ENCODE measurements at places on chromosomes 7 and 10.

DNA sequence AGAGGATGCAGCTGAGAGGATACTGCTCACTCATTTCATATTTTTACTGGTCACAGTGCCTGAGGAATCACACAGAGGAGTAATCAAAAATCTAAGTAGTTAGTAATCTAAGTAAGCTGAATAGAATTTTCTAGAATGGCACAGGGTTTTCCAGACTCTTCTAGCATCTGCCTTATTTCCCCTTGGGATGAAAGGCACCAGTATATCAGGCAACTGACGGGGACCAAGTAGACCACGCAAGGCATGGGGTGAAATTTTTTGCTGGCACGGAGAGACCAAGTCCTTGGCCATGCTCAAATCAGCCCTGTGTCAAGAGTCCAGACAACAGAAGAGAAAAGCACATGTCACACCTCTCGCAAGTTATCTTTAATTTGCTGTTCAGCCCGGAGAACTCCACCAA is 14.2 kb downstream of the NCOA4 start:
- DNase-seq, result no peak

DNA sequence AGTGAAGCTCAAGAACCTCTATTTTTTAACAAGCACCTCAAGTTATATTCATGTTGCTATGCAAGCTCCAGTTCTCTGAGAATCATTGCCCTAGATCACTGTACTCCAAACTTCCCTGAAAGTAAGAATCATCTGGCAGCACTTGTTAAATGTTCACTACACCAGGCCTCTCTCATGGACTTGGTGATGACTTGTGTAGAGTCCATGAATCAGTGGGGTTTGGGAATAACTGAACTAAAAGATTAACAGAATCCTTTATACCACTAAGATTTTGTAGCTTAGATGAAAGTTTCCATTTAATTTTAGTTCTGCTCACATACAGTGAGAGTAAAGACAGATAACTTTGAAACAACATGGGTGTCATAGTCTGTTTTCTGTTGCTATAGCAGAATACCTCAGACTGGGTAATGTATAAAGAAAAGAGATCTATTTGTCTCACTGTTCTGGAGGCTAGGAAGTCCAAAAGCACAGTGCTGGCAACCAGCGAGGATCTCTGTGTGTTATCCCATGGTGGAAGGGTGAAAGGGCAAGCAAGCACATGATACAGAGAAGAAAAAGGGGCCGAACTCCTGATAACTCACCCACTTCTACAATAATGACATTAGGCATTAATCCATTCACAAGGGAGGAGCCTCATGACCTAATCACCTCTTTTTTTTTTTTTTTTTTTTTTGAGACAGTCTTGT is 27.9 kb upstream of the AOAH start:
- DNase-seq, result no peak

DNA sequence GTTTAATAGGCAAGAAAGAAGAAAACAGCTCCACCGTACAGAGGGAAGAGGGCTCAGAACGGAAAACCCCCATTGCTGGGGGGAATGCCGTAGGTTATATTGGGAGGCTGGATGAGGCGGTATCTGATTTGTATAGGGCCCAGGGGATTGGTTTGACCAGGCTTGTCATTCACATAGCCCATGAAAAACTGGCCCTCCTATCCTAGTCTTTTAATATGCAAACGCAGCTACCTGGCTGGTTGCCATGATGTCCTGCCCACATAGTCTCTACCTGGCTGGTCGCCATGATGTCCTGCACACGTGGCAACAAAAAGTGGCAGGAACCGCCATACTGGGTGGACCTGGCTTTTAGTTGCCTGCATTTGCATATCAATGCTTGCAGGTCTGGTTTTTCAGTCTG is 84.7 kb downstream of the AUTS2 start:
- DNase-seq, result no peak

DNA sequence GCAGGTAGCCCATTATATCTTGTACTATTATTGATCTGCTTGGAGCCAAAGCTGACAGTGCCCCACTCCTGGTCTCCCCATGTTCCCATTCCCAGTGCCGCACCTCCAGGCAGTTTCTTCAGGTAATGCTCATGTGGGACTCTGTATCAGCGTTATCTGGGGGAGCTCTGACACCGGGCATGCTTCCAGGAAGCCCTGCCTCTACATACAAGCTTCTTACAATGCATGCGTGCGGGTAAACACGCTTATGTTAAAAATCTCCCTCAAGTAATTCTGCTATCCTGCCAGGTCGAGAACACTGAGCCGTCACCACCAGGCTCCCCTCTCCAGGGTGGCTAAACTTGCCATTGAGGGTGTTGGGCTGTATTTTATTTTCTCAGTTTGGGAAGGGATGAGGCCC is 61.6 kb upstream of the LBX1 start:
- no peak for DNase-seq

GRCh38 chr7:80039251-80039884 is 95.3 kb upstream of the GNAI1 start:
- no peak for DNase-seq

- DNase-seq, result no peak
Observed at GRCh38 chr7:43768201-43768886, 9.9 kb downstream of the BLVRA start.

- DNase-seq, result no peak
Observed at GRCh38 chr7:47962262-47962661, 14.0 kb upstream of the PKD1L1 start.

GRCh38 chr10:128916383-128916782 is 550.7 kb upstream of the MGMT start:
- DNase-seq, result no peak

- DNase-seq, result no peak
Observed at GRCh38 chr7:24199978-24200377, 84.0 kb upstream of the NPY start.

GRCh38 chr7:46932676-46933424 is 649.1 kb downstream of the TNS3 start:
- peak; percentile 93 for DNase-seq

DNA sequence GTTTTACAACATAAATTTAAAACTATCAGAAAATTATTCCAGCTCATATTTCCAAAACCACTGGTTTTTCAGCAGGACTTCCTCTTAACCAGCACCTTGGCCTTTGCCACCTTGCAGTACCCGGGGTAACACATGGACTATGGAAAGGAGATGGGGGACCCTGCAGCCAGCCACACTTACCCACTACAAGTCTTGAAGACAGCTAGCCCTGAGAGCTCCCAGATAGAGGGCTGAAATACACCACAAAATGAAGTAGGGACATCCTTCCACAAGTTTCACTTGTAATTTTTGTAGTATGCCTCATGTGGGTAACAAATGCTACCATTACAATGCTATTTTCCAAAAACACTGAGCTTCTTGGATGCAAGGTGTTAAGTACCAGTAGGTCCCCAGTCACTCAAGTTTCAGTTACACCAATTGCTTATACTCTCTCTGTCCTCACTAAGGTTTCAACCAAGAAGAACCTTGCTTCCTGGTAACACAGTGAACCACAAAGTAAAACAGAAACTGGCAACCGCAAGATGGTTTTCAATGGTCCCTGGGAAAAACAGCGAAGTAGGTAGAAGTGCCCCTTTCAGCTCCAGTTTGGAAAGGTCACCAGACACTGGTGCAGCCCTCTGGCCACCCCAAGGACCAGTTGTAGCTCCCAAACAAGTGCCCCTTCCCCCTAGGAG is 110.9 kb downstream of the SGMS1 start:
- DNase-seq, result no peak

DNA sequence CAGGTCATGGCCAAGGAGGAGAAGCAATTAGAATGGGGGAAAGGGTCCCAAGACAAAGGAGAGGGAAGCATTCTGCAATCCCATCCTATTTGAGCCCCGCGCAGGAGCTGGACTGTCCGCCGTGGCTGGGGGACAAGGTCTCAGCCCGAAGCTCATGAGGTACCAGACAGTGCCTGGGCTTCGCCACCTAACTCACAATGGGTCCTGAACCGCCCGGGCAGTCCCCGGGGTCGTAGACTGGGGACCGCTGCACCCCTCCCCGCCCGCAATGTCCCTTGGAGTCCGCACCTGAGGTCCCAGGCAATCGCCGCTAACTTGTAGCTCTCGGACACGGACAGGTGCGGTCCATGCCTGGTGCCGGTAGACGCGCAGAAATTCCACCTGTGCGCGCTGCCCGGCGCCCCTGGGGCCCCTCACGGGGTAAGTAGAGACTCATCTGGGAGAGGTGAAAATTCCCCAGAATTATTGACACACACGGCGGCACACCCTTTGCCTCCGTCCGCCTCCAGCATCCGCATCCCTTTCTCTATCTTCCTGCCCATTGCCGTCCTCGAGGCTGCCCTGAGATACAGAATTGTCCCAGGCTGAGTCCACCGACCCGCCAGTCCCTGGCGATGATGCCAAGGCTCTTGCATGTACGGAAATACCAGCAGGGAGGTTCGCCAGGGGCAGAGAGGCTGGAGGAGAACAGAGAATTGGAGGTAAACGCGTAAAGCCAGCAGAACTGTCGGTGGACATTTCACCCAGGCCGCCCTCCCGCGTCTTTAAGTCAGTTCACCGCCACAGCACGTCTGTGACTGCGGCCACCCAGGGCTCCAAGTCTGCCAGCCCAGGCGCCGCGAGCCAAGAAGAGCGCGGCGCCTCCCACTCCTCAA is 1.8 kb downstream of the CHRM2 start:
- DNase-seq, result peak; percentile 8

DNA sequence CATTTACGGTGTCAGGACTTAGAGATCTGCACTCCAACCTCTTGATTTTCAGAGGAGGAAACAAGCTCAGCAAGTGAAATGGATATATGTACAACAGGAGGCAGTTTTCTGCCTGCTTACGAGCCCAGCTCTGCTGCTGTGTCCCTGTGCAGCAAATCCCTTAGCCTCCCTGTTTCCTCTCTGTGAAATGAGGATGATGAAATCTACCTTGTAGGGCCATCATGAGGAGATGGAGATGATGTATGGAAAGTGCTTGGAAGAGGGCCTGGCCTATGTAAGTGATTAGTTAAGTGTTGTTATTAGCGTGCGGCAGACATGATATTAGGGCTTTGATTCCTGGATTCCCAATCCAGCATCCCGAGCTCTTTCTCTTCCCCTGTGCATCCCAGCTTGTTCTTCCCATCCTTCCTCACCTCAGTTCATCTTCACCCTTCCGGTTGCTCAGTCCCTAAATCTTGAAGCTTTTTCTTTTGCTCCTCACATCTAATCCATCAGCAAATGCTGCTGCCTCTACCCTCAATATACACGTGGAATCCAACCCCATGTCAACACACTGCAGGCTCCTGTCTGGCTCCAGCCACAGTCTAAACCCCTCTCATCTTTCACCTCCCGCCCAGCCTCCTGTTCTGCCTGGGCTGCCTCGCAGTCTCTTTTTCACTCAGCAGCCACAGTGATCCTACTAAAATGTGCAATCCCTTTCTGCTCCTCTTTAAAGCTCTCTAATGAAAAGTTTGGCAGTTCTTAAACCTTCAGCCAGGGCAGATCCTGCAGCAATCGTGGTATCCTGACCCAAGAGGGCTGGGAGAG is 113.8 kb downstream of the MARCHF5 start:
- DNase-seq, result no peak

DNA sequence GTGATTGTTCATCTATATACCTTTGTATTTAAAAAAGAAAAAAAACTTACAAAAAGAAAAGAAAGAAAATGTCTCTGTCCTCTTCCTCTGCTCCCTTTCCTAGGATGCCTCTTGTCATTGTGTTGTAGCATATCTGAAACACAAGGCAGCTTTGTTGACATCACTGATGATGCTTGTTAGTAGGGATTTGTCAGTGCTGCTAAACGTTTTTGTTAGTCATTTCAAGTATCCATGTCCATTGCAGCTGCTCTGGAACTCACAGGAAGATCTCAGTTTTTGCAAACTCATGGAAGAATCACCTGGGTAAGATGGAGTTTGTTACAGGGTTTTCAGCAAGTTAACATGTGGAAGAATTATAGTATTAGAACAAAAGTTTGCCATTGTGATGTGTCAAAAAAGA is 123.6 kb downstream of the CCSER2 start:
- DNase-seq, result peak; percentile 7

DNA sequence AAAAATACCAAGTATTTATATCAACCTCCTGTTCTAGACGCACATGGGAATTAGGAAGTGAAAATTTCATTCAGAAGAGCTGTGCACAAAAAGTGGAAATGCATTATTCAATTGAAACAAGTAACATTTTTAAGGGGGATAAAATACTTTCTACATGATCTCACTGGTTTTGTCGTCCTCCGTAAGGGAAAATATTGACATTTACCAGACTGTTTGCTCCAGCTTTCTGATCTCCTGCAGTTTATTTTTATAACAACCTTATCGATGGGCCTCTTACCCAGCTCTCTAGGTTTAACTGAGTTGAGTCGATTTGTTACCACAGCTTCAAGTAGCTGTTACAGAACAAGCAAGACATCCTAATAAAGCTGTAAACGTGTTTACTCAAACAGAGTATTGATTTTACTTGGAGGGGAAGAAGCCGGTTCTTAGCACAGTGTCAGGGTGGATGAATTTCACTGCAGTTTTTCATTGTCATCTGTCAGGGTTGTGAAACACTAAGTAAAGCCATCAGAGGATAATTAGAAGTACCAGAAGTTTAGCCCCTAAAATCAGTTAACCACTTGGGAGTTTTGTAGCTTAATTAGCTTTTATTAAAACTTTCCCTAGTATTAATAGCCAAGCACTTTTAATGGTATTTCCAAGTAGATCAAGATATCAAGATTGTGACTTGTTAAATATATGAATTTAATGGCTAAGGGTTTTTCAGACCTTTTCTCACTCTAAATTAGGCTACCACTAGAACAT is 142.6 kb upstream of the KAT6B start:
- DNase-seq, result no peak

- DNase-seq, result peak; percentile 6
Observed at GRCh38 chr10:101080933-101081931, 19.4 kb downstream of the KAZALD1 start.

- peak; percentile 22 for DNase-seq
Observed at GRCh38 chr10:73232887-73233286, 14.2 kb downstream of the DNAJC9 start.

DNA sequence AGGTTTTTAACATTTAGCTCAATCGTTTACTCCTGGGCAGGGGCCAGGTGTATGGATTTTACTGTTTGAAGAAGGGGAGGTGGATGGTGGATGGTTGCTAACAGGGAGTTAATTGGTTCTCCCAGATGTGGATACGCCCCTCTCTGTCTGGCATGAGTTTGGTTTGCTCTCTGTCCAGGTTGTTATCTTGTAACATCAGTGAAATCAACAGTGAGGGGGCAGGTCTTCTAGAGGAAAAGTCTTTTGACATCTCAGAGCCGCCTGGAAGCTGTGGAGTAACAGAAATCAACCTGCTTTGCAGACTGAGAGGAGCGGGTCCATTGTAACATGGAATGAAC is 243.4 kb downstream of the MGMT start:
- no peak for DNase-seq
